ENCODE measurements at places on chromosomes 12 and 14. TPM values are rescaled to one million over a fixed set of nuclear protein-coding genes. Genes with fewer than 3 reads are reported as not detected.

Gene OR6C2
- total RNA-seq, result not detected

Gene IAPP
- not detected for total RNA-seq

Gene KERA
- total RNA-seq, result not detected

Gene SERPINA10
- not detected for total RNA-seq

Gene SYCP3
- under 0.01 TPM for total RNA-seq

Gene KRT2
- not detected for total RNA-seq

Gene NDRG2
- 1.7 TPM for total RNA-seq

Gene DCAF11
- 54.3 TPM for total RNA-seq

Gene NR1H4
- not detected for total RNA-seq

Gene GLT8D2
- total RNA-seq, result 28.2 TPM

Gene VSIG10
- 15.1 TPM for total RNA-seq

Gene DHRS2
- total RNA-seq, result not detected

Gene TEX52
- not detected for total RNA-seq

Gene C12orf76
- 5.9 TPM for total RNA-seq

Gene KRT79
- 0.72 TPM for total RNA-seq

Gene TNFAIP2
- total RNA-seq, result 69.7 TPM

Gene PA2G4
- 136 TPM for total RNA-seq

Gene PLA2G1B
- not detected for total RNA-seq

Gene EEA1
- 21.9 TPM for total RNA-seq

Gene LRP1-AS
- not detected for total RNA-seq

Gene MYF6
- not detected for total RNA-seq

Gene FOXG1
- under 0.01 TPM for total RNA-seq

Gene AGAP2
- total RNA-seq, result 0.29 TPM

Gene RASSF9
- total RNA-seq, result 0.14 TPM

Gene SART3
- 84.7 TPM for total RNA-seq

Gene RTN1
- 0.22 TPM for total RNA-seq

Gene LGR5
- total RNA-seq, result not detected
